ENCODE measurements at places on chromosomes 7 and 10.

DNA sequence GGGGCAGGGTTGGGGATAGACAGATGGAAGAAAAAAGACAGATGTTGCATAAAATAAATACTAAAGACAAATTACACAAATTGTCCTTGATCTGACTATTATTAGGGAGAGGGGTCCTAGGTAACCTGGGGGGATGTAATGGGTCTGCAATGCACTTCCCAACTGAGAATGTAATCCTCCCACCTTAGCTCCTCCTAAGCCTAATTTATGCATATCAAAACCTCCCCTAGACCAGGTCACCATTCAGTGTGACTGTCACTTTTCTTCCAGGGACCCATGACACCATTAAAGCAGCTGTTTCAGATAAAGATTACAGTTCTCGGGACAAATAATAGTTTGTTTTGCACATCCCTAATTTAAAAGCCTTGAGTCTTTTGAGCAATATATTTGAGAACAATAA, 133.9 kb upstream of the FEZF1 start:
- DNase-seq: no peak

GRCh38 chr10:60466267-60467201, 76.9 kb upstream of the ANK3 start:
- no peak for DNase-seq

- no peak for DNase-seq
Observed at GRCh38 chr10:103276896-103277712, at the start of gene INA. INA (plus strand) TSS chr10:103277138; CDS start chr10:103277212, 74 bp downstream.

- no peak for DNase-seq
Observed at GRCh38 chr10:58887474-58887873, 289.0 kb upstream of the PHYHIPL start.

DNA sequence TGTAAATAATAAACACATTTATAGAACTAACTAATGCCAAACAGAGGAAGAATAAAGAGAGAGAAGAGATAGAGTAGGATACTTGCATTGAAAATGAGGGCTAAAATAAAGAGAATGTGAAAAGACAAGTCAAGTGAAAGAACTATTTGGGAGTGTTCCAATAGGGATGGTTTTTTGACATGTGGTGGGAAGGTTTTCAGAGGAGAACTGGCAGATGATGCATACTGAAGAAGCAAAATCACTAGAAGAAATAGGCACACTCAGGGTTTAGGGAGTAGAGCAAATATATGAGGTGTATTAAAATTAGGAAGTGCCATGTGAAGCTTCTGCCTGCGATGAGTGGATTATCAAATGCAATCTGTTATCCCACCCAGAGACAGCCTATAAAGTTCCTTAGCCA, 744.8 kb downstream of the REEP3 start:
- no peak for DNase-seq

DNA sequence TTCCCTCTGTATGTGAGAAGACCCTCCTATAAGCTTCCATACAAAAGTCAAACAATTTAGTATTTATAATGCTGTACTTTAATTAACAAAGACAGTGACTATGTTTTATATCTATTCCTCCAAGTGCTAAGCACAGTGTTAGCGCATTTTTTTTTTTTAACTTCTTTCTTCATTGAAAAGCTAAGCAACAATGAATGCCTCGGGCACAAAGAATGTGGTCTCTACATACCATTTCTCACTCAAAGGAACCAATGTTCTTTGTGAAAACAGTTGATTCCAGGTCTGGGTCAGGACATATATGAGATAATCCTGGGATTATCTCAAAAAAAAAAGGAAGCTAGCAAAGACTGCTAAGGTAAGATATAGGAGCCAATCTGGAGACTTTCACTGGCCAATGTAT, 26.2 kb upstream of the REEP3 start:
- no peak for DNase-seq

DNA sequence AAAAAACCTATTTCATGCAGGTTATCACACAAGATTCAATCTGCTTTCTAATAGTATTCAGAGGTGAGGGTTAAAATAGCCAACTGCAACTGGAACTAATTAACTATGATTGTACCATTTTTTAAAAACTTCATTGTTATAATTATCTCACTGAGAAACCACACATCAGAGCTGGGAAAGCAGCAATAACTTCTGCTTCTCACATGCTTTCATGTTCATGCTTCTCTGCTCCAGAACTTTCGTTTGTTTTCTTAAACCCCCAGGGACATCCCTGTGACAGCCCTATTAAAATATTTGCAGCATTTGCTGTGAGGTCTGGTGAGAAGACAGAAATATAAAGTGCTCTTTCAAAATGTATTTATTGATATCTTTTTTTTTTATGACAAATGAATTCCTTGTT, 389.0 kb upstream of the SORCS1 start:
- DNase-seq: no peak

DNA sequence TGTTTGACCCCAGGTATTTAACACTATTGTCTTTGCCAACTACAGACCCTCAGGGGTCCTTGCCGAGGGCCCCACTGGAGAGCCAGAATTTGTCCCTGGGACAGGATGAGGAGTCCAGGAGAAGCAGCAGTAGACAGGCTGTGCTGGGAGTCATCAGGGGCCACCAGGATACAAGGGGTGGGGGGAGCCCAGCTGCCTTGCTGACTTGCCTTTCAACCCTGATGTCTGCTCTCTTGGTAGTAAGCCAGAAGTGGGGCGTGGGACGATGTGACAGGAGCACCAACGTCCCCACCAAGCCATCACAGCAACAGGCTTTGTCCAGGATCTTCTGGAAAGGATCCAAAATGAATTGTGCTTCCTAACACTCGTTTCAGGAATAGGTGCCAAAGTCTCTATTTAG, 62.4 kb upstream of the CDCA7L start:
- no peak for DNase-seq

DNA sequence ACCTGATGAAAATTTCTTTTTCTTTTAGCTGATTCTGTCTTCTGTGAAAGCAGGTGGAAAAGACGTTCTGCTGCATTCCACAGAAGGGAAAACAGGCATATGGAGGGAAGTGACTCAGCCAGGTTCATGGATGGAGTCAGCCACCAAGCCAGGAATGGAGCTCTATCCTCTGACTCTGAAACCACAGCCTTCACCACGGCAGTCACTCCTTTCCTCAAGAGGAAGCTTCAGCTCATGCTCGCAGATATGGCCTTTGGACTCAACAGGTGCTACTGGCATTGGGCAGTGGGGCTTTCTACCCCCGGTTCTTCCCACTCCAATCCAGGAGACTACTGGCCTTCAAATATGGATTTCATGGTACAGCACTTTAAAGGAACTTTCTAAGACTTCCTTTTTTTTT, 11.5 kb upstream of the PLAU start:
- no peak for DNase-seq

GRCh38 chr10:51188008-51188407, 113.7 kb downstream of the PRKG1 start:
- DNase-seq: no peak

- no peak for DNase-seq
Observed at GRCh38 chr7:33550979-33551378, 354.4 kb upstream of the BMPER start.

DNA sequence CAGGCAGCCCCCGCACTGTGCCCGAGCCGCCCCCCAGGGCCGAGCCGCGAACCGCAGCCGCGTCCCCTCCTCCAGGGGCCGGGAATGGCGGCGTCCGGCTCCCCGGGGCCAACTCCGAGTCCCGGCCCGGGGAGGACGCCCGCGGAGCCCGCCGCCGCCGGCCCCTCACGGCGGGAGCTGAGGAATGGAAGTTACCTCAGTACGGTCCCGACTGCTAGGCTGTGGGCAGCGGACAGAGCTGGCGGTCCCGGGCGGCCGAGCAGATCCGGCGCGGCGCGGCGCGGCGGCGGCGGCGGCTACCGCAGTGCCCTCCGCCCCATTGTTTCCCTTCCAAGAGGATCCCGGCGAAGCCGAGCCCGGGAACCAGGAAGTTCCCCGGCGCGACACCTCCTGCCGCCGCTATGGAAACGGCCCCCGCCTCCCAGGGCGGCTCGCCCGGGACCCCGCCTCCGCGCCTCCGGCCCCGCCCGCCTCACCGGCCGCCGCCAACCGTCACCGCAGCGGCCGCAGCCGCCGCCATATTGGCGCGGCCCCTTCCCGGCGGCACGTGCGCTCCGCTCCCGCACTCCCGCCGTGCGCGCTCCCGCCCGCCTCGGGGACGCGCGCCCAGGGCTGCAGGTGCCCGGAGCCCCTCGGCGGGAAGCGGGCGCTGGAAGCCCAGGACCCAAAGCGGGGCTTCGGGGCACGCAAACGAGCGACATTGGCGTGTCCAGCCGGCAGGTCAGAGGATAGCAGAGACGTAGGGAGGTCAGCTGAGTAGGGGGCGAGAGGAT, at the start of gene USP6NL:
USP6NL (minus strand) TSS at position 403 of the 773 bp plus-strand sequence. CDS start 14,016 bp downstream, outside the sequence.
- DNase-seq: peak; percentile 41

- DNase-seq: no peak
Observed at GRCh38 chr7:1926908-1927306, 256.8 kb downstream of the ELFN1 start.

- DNase-seq: no peak
Observed at GRCh38 chr7:38851321-38851720, 57.7 kb downstream of the VPS41 start.

GRCh38 chr7:131552053-131552452, 4.4 kb downstream of the PODXL start:
- DNase-seq: no peak

- no peak for DNase-seq
Observed at GRCh38 chr7:132697003-132697402, 120.7 kb upstream of the PLXNA4 start.

DNA sequence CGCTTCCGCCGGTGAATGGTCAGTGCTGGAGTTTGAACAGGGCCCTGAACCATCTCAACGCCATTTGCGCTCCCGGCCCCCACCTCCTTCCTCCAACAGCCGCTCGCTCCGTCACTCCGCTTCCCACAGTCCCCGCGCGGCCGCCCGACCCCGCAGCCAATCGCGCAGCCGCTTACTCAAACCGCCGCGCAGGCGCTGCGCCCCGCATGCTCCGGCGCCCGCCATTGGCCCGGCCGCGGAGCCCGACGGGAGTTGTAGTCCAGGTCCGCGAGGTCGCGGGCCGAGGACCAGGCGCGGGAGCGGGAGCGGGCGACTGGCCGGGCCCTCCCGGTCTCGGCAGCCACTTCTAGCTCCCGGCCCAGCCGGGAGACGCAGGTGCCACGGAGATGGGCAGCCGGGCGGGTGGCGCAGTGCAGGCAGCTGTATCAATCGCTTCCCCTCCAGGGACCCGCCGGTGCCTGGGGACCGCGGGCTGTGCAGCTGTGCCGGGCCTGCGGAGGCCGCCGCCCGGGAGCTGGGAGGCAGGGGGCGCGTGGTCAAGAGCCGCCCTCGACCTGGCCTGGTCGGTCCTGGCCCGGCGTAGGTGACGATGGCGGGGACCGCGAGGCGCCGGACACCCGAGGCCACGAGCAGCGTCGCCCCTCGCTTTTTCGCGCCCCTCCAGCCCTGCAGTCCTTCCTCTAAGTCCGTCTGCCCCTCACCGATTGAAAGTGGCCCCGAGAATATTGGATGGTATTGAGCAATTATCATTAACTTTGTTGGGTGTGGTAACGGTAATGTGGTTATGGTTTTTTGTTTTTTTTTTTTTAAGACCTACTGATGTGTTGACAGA, at the start of gene WAPL:
WAPL (minus strand) TSS at position 115 of the 832 bp plus-strand sequence. CDS start 3,723 bp downstream, outside the sequence.
- DNase-seq: peak; percentile 89

DNA sequence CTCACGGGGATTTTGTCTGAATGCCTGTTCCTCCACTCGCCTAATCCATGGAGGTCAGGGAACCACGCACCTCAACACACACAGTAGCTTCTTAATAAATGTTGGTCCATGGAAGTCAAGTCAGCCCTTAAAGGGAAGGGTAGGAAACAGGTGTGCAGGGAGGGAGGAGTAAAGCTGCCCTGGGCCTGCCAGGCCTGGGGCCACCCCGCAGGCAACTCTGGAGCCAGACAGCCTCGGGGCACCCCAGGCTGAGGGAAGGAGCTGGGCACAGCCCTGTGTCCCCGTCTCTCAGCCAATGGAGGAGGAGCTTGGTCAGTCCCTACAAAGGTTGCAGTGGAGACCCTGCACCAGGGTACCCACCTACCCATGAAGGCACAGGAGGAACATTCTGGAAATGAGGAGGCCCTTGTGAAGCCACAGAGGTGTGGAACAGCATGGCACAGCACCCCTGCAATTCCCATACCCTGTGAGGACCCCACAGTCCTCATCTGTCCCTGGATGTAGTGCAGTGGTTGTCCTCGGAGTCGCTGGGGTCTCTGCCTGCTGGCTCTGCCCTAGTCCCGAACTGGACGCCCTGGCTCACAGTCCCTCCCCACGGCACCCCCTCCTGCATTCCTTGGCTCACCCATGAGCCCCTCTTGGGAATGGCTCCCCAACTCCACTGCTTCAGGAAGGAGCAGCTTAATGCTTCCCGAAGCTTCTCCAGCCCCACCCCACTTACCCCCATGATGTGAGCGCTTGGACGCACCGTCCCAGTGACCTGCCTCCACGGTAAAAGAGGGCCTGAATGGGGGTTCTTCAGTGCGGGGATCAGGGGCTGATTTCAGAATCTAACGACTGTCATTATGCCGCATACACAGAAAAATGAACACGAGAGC, 79.2 kb upstream of the INSIG1 start:
- DNase-seq: no peak

DNA sequence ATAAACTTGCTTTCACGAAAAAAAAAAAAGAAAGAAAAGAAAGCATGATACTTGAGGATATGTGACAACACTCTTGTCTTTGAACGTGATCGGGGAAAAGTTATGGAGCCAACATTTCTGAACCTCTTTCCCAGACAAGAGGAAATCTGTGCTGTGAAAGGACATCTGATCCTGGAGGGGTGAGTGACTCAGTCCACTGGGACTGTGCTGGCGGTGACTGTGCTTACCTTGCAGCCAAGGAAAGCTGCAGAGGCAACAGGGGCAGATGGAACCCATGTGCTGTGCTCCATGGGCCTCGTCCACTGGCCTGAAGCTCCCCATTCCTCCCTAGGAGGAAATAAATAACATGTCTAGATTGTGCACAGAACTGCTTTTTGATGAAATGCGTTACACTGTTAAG, 116.5 kb upstream of the RAB11FIP2 start:
- no peak for DNase-seq

DNA sequence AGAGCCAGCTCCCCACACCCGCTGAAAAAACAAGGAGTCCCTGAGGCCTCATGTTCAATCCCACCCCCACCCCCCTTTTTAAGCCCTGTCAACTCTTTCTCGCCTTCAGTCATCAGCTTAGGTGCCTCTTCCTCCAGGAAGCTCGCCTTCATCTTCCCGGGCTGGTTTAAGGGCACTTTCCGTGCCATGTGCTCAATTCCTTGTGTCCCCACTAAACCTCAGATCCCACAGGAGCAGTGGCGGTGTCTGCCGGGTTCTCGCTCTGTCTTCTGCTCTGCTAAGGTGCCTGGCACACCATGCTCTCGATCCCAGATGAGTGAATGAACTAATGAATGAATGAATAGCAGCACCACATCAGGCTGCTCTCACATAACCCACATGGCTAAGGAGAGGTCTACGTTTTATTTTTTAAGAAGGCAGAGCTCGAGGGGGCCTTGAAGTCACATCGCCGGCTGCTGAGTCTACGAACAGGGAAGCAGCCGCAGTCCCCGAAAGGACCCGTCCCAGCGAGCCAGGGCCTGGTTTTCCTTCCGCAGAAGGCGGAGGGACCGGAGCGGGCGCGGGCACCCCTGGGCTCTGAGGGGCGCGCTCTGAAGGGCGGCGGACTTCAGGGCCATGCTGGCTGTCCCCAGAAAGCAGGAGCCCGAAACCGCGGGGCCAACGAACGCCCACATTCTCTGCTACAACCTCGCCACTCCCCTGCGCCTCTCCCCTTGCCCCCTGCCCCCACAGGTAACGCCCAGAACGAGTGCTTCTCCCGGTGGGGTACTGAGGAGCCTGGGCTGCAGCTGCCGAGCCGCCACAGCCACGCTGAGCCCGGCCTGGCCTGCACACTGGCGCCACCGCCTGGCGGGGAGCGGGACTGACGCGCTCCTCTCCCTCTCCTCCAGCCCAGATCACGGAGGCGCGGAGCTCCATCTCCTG, 73.4 kb upstream of the KCNMA1 start:
- peak; percentile 57 for DNase-seq

GRCh38 chr7:105346593-105347322, 42.0 kb downstream of the SRPK2 start:
- DNase-seq: no peak
